ENCODE measurements at places on chromosomes 12 and 14.

DNA sequence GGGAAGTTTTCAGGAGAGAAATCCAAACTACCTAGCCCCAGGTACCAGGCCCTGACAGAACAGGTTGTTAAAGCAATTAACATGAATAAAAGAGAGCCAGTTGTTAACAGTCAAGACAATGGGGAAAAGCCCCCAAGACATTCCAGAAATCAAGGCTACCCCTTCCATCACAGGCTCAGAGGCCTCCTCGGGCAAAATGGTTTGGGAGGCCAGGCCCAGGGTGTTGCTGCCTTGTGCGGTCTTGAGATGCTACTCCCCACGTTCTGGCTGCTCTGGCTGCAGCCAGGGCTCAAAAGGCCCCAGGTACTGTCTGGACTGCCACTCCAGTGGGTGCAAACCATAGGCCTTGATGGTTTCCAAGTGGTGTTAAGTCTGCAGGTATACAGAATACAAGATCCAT, 7.0 kb downstream of the CRY1 start:
- no peak for DNase-seq

DNA sequence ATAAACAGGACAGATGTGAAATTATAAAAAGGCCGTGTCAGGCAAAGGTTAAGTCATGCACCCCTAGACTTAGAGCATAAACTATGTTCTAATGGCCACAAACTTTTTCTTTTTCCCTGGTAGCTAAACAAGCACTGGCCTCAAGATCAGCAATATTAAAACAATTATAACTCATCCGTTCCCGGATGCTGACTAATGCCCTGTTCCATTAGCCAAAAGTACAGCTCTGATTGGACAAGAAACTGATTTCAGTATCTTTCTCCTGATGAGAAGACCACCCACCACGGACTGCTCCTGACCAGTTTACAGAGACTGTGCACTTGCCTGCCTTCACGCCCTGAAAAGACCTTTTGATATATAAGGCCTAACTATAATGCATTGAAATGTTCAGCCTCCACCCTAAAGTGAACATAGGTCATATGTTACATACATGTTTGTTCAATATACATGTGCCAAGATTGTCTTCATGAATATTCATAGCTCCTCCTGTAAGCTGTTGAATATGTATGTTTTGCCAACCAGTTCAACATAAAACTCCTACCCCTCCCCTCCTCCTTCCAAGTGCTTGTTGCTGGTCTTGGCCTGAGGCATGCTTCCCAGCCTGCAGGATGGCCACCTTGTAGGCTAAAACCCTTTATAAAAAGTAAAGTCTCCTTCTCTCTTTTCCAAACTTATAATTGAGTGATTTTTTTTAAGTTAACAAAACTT, 162.0 kb downstream of the IPO8 start:
- no peak for DNase-seq

GRCh38 chr12:27548301-27549199, 24.5 kb downstream of the PPFIBP1 start:
- DNase-seq: no peak

GRCh38 chr12:87660987-87661774, 368.0 kb downstream of the C12orf50 start:
- peak; percentile 35 for DNase-seq

DNA sequence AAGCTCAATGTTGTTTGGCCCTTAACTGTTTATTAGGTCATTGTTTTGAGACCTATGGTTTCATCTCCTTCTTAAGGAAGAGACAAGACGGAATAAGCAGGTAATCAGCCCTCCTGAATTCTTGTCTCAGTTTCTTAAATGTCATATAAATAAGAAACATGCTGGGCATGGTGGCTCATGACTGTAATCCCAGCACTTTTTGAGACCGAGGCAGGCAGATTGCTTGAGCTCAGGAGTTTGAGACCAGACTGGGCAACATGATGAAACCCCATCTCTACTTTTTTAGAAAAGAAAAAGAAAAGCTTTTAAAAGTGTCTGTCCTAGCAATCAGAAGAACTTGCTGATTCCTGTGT, 5.1 kb downstream of the MTRFR start:
- DNase-seq: no peak

GRCh38 chr12:48765753-48766162, 23.1 kb downstream of the ADCY6 start:
- DNase-seq: no peak

- no peak for DNase-seq
Measured at GRCh38 chr14:58414845-58415244, 12.5 kb downstream of the TIMM9 start.

DNA sequence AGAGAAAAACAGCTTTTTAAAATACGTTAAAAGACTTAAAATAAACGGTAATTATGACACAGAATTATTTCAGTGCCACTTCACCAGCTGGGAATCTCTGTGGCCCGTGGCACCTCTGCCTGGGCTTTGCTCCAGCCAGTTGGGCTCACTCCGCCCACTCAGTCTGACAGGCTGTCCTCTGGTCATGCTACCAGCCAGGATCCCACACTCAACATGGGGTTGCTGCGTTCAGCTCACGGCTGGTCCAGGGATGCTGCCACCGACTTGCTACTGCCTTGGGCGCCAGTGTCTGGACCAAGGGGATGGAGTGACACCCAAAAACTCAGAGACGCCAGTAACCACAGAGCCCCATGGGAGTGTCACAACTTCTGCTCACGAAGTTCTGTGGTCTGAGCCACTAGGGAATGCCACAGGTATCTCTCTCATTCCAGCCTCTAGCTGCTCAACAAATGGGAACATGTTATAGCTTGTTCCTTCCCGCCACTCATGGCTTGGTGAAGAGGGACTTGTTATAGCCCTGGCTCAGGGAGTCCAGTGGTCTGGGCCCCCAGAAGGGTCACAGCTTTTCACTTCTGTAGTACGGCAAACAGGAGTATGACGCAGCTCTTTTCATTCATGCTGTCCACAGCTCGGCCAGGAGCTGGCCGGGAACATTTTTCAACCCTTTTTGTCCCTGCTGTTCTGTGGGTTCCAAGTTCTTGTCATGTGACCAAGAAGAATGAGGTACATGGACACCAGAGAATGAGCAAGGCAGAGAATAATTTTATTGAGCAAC, 23.4 kb upstream of the ATXN7L3B start:
- DNase-seq: no peak

DNA sequence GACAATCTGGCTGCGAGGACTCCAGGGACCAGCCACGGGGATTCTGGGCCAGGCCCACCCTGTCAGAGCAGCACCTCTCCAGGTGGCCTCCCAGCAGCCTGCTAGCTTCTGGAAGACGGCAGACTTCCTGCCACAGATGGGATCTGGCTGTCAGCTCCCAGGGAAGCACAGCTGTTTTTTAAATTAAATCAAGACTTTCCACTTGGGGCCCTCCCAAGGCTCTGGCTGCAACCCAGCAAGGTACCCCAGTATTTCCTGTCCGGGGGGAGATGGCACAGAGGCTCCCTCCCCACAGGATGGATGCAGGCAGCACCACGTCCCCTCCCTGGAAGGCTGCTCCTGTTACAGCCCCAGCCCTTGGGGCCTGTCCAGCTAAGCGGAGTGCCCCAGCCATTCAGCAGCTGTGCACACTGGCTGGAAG, 56.9 kb downstream of the ACTN1 start:
- no peak for DNase-seq

GRCh38 chr14:78785265-78785664, 615.1 kb downstream of the NRXN3 start:
- DNase-seq: no peak

GRCh38 chr12:25730489-25731349, 177.6 kb upstream of the LMNTD1 start:
- no peak for DNase-seq

DNA sequence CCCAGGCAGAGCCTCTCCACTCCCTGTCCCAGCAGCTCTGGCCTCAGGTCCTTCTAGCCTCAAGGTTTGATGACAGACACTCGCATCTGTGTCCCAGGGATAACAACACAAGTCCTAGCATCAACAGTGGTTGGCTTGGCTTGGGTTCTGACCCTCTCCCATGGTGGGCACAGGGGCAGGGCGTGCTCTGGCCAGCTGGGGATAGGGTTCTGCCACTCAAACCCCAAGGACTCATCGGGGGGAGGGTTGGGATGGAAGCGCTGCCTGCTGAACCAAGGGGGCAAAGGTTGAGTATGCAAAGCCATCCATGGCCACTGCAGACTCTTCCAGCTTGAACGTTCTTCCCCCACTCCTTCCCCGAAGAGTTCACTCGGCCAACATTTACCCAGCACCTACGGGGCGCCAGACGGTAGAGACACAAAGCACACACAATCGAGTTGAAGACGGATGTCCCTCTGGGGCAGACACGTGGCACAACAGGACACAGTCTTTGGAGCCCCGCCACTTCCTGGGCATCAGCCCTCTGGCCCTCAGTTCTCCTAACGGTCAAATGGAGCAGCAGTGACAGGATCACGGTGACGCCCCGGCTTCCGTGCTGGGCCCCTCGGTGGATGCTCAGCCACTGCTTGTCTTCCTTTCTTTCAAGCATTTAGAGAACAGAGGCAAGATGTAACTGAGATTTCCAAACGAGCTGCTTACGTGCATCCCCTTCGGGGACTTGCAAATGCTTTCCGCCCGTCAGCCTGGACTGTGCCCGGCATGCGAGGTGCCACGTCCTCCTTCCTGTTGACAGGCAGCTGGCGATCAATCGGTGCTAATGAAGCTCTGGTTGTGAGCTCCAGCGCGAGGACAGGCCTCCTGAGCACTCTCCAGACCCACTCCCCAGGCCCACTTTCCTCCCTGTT, 42.6 kb downstream of the DLK1 start:
- DNase-seq: no peak

- DNase-seq: no peak
Measured at GRCh38 chr12:98106031-98106683, 409.2 kb upstream of the TMPO start.

- DNase-seq: no peak
Measured at GRCh38 chr12:72444125-72444524, 172.0 kb downstream of the TRHDE start.

GRCh38 chr12:5817246-5817645, 127.8 kb downstream of the ANO2 start:
- no peak for DNase-seq

DNA sequence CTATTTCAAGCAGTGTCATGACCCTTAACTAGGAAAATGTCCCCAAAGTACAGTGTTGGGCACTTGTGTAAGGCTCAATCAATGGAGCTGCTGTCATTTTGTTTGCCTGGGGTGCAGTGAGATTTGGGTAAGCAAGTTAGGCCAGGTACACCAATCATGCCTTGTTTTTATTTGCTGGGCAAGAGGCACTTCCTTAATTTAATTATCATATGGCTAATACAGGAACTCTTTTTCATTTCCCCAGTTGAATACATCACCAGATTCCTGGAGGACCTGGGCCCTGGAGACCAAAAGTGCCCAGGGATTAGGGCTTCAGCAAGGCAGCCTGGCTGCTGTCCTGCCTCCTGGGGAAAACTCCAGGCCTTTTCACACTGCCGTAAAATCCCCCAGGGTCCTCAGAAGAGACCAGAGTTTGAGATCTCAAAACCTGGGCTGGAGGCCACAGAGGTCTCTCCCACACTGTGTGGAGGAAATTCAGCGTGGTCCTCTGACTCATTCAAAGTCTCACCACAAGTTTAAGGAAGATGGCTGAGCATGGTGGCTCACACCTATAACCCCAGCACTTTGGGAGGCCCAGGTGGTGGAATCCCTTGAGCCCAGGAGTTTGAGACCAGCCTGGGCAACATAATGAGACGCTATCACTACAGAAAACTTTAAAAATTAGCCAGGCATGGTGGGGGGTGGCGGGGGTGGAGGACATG, 28.4 kb upstream of the FOXN3 start:
- no peak for DNase-seq

DNA sequence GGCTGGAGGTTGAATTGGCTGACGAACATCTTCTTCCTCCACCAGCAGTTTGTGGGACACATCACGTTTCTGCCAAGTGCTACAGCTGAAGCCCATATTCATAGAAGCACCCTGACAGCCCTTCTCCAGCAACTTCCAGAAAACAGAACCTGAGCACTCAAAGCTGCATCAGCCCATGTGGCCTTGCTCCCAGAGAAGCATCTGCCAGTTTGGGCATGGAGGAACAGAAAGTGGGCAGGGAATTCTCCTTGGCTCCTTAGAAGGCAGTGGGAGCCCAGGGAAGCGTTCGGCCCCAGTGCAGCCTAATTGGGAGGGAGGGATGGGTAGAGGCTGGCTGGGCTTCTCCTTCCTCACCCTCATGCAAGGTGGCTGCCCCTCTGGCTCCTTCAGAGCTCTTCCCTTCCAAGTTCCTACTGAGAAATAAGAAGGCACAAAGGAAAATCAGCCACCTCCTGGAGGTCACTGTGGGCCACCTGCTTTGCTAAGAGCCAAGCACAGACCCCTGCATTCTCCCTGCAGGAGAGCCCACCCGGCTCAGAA, 4.1 kb upstream of the NGB start:
- DNase-seq: no peak

- DNase-seq: no peak
Measured at GRCh38 chr12:42798811-42799438, 209.4 kb upstream of the PRICKLE1 start.

- peak; percentile 46 for DNase-seq
Measured at GRCh38 chr12:68980476-68981212, 47.7 kb upstream of the CPM start.

DNA sequence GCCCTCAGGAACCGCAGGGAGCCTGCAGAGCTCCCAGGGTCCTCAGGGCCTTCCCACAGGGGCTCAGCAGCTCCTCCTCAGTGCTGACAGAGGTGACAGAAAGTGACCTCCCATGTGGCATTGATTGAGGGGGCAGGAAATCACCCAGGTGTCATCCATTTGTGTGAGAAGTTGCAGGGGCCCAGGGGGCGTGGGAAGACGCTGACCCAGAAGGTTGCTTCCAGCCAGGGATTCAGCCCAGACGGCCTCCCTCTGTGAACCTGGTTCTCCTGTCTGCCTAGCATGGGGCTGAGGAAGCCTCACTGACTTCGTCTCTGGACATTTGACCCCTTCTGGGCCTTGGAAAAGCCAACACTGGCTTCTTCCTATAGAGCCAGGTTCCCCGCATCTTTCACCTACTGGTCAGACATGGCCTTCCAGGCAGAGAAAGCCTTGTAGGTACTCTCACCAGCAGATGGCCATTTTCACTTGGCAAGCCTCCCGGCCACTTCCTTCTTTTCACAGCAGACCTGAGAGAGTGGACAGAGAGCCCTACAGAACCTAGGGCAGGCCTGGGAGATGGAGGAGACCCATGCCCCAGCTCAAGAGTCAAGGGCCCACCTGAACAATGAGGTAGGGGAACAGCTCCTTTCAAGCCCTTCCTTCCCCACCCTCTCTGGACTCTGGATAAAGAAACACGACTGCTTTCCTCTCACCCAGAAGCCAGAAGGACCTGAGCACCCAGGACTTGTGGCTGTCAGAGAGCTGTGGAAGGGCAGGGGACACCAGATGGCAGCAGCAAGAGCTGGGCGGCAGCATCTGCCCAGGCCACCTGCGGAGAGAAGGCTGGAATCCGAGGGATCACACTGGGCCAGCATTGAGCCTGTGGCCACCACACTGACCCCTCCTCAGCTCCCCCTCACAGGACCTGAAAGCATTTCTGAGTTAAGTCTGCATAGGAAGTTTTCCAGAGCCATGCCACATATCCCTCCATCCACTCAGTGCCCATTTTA, 377.8 kb downstream of the DPF3 start:
- peak; percentile 39 for DNase-seq

DNA sequence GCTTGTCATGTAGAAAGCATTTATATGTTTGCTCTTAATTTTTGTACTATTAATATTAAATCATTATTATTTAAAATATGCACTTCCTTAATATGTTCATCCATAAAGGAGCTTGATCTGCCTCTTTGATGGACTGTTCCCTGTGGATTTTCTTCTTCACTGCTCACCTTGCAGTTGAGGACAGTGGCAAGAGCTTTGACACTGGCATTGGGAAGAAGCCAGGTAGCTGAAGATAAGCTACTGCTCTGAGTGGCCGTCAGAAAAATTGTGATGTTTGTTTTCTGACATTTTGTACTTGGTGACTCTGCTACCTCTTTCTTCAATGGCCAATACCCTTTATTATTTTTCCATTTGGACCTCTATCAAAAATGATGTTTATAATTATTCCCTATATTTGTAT, 349.4 kb upstream of the NOVA1 start:
- DNase-seq: no peak

Data from body of pancreas (tissue), 4 donors.